Stimulated activated CD4-positive, alpha-beta T cell treated with anti-CD3 and anti-CD28 coated beads, TNF-alpha, amount 100 ng/mL, for 1 hour (primary cell): ENCODE measurements at places on chromosomes 6 and 20.

DNA sequence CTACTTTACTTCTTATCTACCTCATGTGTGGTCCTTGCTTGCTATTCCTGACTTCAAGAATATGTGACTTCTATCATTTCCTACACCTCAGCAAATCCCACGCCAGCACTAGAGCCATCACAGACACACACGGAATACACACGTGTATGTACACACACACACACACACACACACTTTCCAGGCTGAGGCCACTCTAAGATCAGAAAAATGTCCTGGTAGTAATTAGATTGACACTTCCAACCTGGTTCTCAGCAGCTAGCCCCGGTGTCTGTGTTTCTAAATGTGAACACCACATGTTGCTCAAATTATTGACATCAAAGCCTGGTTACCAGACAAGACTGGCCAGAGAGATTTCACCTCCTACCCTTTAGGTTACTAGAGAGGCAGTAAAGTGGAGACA lies 54.1 kb upstream of the SASH1 start:
- DNase-seq = no peak

- DNase-seq = no peak
Observed at GRCh38 chr6:27957516-27957915, 475 bp downstream of the OR2B6 start.

DNA sequence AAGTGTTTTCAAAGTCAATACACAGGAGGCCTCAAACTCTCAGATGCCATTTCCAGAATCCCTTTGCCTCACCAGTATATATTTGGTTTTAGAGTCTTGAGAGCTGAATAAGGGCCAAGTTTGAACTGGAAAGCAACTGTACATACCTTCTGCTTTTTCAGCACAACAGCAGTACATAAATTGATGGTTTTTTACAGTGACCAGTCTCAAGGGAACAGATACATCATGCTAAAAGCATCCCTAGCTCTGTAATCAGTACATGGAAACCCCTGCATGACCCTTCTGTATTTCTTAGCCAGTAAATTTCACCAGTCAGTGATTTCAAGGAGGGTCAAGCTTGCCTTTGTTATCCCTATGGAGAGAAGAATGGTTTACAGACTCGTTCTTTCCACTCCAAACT lies 40.6 kb upstream of the ECHDC1 start:
- DNase-seq = no peak

GRCh38 chr20:5510446-5510845 lies 193.7 kb upstream of the PROKR2 start:
- DNase-seq = no peak

DNA sequence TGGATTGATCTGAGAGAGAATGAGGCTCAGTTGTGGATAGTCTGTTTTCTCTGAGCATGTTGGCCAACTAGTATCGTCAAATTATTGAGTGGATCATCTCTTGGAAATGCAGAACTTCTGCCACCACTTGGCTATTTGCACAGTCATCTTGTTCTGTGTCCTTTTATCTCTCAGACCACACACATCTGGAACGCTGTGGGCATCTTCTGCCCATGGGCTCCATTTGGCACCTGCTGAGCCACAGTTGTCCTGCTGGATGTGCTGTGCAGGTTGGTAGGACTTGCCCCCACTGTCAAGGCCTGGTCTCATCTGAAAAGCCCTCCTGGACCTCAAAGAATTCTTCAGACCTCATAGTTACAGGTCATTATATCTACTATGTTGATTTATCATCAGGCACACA lies 16.7 kb upstream of the C20orf144 start:
- no peak for DNase-seq

- no peak for DNase-seq
Observed at GRCh38 chr20:46056970-46057855, 28.2 kb downstream of the SLC12A5 start.

DNA sequence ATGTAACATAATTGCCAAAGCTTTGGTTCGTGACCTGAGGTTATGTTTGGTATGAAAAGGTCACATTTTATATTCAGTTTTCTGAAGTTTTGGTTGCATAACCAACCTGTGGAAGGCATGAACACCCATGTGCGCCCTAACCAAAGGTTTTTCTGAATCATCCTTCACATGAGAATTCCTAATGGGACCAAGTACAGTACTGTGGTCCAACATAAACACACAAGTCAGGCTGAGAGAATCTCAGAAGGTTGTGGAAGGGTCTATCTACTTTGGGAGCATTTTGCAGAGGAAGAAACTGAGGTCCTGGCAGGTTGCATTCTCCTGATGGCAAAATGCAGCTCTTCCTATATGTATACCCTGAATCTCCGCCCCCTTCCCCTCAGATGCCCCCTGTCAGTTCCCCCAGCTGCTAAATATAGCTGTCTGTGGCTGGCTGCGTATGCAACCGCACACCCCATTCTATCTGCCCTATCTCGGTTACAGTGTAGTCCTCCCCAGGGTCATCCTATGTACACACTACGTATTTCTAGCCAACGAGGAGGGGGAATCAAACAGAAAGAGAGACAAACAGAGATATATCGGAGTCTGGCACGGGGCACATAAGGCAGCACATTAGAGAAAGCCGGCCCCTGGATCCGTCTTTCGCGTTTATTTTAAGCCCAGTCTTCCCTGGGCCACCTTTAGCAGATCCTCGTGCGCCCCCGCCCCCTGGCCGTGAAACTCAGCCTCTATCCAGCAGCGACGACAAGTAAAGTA lies 547 bp upstream of the ESR1 start:
- DNase-seq = no peak

DNA sequence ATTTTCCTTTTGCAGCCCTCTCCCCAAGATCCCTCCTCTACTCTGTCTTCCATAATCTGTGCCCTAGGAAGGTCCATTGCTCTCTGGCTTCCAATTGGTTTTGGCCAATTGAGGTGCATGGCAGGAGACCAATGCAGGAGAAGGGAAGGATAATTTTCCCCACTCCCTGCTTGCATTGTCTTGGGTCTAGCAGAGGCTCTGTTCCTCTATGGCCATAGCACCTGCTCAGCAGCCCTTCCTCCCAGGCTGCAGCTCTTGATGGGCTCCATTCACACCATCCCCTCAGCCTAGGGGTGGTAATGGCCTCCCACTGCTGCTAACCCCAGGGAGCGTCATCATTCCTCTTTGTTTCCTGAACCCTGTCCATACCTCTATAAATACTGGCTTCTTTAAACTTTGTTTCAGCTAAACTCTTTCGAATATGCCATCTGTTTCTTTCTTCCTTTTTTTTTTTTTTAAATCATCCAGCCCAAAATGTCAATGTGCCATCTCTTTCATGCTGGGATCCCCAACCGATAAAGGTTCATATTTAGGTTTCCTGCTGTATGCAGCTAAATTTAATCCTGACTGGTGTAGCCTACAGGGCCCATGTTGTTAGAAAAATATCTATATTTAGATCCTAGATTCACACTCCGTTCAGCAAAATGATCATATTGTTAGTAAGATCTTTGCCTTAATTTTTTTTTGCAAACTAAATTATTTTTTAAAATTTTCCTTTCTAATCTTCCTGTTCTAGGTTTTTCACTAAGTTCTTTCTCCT lies 63.8 kb downstream of the HECA start:
- no peak for DNase-seq

- DNase-seq = no peak
Observed at GRCh38 chr20:50420380-50420779, 89.8 kb upstream of the PTPN1 start.

- no peak for DNase-seq
Observed at GRCh38 chr6:13467216-13467600, 20.2 kb downstream of the GFOD1 start.

DNA sequence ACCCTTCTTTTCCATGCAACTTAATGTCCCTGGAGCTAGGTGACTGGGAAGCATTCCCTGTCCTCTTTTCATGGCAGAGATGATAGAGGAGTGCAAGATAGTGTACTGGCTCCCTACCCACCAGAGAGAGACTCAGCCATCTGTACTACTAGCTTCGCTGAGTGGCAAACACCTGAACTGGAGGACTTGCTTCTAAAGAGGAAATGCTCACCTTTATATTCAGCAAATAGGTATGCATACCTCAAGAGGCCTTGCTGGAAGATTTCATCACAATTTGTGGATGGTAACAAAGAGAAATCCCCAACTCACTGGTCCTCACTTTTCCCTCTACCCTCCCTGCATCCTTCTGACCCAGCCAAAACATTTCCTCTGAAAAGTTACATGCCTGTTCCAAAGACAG lies 124.1 kb downstream of the FOXA2 start:
- DNase-seq = no peak

GRCh38 chr6:119285908-119286625 lies 63.5 kb downstream of the MAN1A1 start:
- no peak for DNase-seq

GRCh38 chr6:55659304-55659703 lies 80.3 kb upstream of the HMGCLL1 start:
- DNase-seq = no peak

DNA sequence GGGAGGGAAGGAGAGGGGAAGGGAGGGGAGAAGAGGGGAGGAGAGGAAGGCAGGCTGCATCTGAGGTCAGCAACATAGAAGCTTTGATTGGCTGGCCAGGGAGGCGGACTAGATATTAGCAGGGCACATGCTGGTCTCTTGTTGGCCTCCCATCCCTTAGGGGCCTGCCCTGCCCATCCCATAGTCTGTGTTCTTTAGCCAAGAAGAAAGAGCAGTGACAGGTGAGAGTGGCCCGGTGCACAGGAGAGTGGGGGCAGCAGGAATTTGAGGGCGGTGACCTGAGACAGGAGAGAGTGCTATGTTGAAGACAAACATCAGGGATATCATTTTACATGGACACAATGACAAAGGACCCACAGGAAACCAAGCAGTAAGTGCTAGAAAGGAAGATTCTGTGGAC lies 413.5 kb downstream of the SYNE1 start:
- DNase-seq = no peak
